ENCODE measurements at places on chromosomes 4 and X.

- DNase-seq = no peak
Observed at GRCh38 chrX:84710611-84711010, 208.4 kb upstream of the HDX start.

DNA sequence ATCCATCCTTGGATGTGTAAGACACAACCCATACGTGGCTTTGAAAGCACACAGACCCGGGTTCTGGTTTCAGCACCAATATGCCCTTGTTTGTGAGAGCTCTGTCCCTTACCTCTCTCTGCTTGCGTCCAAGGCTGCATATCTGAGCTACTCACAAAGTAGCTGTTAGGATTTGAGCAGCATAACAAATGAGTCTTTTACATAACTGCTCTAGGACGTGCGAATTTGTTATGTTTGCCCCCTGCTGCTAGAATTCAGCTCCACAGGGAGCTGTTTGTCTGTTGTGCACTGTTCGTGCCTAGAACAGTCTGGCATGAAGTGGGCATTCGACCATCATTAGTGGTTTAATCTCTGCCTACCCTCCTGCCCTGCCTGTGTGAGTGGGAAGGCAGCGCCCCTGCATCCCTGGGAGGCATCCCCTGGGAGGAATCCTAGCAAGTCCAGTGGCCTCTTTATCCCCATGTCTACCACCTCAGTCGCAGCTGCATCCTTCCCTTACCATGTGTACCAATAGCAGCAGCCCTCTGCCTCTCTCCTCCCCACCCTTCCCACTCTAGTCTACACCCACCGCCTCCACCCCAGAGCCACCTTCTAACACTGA, 42.1 kb downstream of the SLC2A9 start:
- no peak for DNase-seq

GRCh38 chr4:8919651-8920288, 48.1 kb upstream of the HMX1 start:
- DNase-seq = no peak

- DNase-seq = no peak
Observed at GRCh38 chr4:107452717-107453630, 267.1 kb downstream of the PAPSS1 start.

GRCh38 chr4:74390677-74391076, 25.7 kb downstream of the EREG start:
- DNase-seq = no peak

DNA sequence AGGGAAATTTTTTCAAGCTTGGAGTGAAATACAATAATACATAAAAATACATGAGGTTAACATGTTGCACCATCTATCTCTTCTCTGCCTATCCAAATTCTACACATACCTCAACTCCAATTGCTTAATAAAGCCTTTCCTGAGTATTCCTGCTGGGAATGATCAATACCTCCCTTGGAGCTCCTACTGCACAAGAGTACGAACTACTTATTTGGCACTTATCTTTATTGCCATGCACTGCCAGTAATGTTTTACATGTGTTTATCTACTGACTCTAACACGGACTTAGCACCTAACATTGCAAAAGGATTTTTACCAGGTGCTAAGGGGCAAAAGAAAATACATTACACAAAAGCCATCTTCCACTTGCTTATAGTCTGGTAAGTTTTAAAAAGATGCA, 80.2 kb downstream of the ADGRA3 start:
- DNase-seq = no peak

All from CD4-positive, alpha-beta T cell treated with Interleukin-15 for 4 hours (primary cell).